Right lung (tissue), 10 donors: ENCODE measurements at places on chromosomes 16 and 17. TPM values are rescaled to one million over a fixed set of nuclear protein-coding genes. Genes with fewer than 3 reads are reported as not detected.

PITPNM3 gene
- polyA plus RNA-seq, result 4.1 TPM

KRTAP4-6 gene
- not detected for polyA plus RNA-seq

KRT39 gene
- polyA plus RNA-seq, result not detected

CDH1 gene
- 162 TPM for polyA plus RNA-seq

UTP4 gene
- polyA plus RNA-seq, result 46.4 TPM

MYL4 gene
- polyA plus RNA-seq, result 86.3 TPM

PRAC1 gene
- polyA plus RNA-seq, result not detected

KCNJ18 gene
- polyA plus RNA-seq, result not detected

SLC16A11 gene
- polyA plus RNA-seq, result 1.2 TPM

ABCC3 gene
- 61.4 TPM for polyA plus RNA-seq

CDH13 gene
- polyA plus RNA-seq, result 4.6 TPM

CA4 gene
- polyA plus RNA-seq, result 42.5 TPM

YPEL2 gene
- 18.8 TPM for polyA plus RNA-seq

USH1G gene
- 0.09 TPM for polyA plus RNA-seq

HOXB9 gene
- polyA plus RNA-seq, result not detected

NFATC2IP gene
- polyA plus RNA-seq, result 58.7 TPM

GPATCH8 gene
- polyA plus RNA-seq, result 54.7 TPM

SRSF2 gene
- 350 TPM for polyA plus RNA-seq

ADAP2 gene
- polyA plus RNA-seq, result 5.6 TPM

KRTAP4-5 gene
- not detected for polyA plus RNA-seq

MAPT gene
- polyA plus RNA-seq, result 7.1 TPM

TMEM238L gene
- polyA plus RNA-seq, result 0.36 TPM

VMO1 gene
- polyA plus RNA-seq, result 0.97 TPM

PKD1 gene
- polyA plus RNA-seq, result 66.7 TPM

ITGAX gene
- polyA plus RNA-seq, result 1.4 TPM

STH gene
- not detected for polyA plus RNA-seq

TRIM47 gene
- polyA plus RNA-seq, result 13.0 TPM

C17orf113 gene
- 4.6 TPM for polyA plus RNA-seq

TMEM106A gene
- 12.0 TPM for polyA plus RNA-seq

PRM2 gene
- not detected for polyA plus RNA-seq

CDRT15L2 gene
- not detected for polyA plus RNA-seq

TNFSF13 gene
- polyA plus RNA-seq, result 16.2 TPM

MMP25 gene
- 2.1 TPM for polyA plus RNA-seq
